ENCODE measurements at places on chromosomes 7 and 10.

GRCh38 chr10:64097391-64098122 is 576.4 kb downstream of the REEP3 start:
- no peak for DNase-seq

DNA sequence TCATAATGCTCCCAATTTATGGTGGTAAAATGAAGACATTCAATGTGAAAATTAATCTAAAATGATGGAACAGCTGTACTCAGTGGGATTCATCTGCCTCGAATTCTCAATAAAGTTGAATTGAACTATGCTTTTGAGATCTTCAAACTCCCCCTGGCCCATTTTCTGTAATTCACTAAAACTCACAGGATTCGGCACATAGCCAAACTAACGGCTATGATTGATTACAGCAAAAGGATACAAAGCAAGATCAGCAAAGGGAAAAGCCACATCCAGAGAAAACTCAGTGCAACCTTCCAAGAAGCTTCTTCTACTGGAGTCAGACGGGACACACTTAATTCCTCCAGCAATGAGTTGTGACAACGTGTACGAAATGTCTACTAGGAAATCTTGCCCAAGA is 307.5 kb downstream of the CNTNAP2 start:
- no peak for DNase-seq

- no peak for DNase-seq
These were observed 92.2 kb downstream of the PLCE1 start for GRCh38 chr10:94085766-94086437.

- DNase-seq, result no peak
These were observed 3.1 kb downstream of the PWWP2B start for GRCh38 chr10:132400041-132400546.

GRCh38 chr7:360454-361100 is 70.6 kb downstream of the FOXL3 start:
- DNase-seq, result no peak

- peak; percentile 41 for DNase-seq
These were observed 25.9 kb downstream of the DGKI start for GRCh38 chr7:137820677-137821420.

DNA sequence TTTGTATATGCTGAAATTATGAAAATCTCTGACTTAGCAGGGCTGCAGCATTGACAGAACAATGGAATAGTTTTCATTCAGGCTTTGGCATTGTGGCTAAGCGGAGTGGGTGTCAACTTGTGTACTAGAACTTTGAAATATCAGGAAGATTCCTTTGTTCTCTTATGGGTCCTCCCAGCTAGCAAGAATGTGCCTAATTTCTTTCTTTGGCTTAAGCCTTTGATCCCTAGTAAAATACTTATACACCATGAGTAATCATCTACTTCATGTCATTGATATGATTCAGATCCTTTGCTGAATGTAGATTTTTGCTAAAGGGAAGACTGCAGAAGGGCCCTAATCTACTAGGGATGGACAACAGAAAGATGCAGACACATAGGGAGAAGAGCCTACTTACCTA is 6.2 kb downstream of the AVL9 start:
- no peak for DNase-seq

GRCh38 chr7:80298201-80298600 is 163.6 kb downstream of the GNAI1 start:
- no peak for DNase-seq

GRCh38 chr10:72318418-72319262 is 36.1 kb downstream of the DNAJB12 start:
- DNase-seq, result no peak

DNA sequence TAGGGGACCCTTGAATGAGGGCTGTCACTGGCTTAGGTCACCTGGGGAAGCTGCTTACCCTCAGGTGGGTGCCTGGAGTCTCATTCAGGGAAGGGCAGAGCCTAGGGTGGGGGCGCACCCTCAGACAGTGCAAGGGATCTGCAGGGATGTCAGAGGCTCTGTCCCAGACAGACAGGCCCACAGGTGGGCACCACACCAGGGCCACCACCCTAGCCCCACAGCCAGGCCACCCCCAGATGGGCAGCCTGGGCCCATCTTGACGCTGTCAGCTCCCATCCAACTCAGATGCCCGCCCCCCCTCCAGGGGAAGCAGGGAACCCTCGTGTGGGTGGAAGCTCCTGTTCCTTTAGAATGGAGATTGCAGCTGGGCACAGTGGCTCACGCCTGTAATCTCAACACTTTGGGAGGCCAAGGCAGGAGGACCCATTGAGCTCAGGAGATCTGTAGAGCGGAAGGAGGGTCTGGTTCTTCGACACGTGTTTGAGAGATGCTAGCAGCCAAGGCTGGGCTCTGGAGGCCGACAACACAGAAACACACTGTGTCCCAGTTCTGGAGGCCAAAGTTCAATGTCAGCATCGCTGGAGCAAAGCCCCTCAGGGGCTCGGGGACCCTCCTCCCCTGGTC is 58.5 kb upstream of the DNAJB6 start:
- peak; percentile 38 for DNase-seq

DNA sequence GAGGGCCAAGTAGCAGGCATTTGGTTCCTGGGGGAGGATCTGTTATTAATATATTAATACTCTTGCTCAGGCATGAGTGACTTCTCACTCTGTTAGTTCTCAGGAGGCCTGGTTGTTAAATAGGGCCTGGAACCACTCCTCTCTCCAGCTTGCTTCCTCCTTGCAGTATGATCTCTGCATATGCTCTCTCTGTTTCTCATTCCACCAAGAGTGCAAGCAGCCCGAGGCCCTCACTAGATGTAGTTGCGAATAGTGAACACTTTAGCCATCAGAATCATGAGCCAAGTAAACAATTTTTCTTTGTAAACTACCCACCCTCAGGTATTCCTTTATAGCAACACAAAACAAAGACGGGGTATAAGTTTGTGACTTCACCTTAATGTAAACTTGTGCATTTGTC is 784.3 kb downstream of the DNAJB9 start:
- DNase-seq, result no peak

- no peak for DNase-seq
These were observed 41.8 kb upstream of the CC2D2B start for GRCh38 chr10:95865814-95866466.

- no peak for DNase-seq
These were observed 15.3 kb upstream of the MAPK8 start for GRCh38 chr10:48291190-48291589.

DNA sequence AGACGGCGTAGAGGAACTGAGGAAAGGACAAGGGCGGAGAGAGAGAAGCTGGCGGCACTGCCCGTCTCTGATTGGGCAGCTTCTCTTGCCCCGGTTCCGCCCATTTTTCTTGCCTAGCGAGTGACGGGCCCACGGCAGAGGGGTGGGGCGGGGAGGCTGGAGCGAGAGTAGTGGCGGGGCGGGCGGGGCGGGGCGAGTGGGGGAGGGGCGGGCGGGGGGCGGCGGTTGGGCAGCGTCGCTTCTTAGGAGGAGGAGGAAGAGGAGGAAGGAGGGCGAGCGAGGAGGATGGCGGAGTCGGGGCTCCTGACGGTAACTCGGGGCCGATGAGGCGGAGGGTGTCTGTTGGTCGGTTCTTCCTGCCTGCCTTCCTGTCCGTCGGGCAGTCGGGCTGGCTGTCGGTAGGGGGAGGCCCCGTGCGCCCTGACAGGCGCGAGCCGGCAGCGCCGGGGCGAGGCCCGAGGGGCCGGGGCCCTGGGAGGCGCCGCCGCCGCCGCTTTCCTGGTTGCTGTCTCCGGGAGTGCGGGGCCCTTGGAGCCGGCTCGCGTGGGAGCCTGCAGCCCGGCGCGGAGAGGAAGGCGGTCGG is at the start of gene SHOC2:
Gene SHOC2, plus strand, starts transcription at position 256 of the 583 bp plus-strand sequence. CDS start 44,755 bp downstream, outside the sequence.
- DNase-seq, result no peak

DNA sequence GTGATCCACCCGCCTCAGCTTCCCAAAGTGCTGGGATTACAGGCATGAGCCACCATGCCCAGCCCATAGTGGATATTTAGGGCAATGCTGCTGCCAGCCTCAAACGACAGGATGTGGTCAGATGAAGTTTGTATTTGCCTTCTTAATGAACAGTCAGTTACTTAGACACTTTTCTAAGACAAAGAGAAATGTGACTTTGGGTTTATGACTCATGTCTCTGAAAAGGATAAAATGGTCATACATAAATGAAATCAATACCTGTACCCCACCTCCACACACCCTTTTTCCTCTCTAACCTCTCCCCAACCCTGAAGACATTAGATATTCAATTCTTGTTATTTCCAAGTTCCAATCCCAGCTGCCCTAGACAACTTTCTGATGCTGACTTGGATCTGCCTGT is 109.3 kb upstream of the INSIG1 start:
- DNase-seq, result no peak

DNA sequence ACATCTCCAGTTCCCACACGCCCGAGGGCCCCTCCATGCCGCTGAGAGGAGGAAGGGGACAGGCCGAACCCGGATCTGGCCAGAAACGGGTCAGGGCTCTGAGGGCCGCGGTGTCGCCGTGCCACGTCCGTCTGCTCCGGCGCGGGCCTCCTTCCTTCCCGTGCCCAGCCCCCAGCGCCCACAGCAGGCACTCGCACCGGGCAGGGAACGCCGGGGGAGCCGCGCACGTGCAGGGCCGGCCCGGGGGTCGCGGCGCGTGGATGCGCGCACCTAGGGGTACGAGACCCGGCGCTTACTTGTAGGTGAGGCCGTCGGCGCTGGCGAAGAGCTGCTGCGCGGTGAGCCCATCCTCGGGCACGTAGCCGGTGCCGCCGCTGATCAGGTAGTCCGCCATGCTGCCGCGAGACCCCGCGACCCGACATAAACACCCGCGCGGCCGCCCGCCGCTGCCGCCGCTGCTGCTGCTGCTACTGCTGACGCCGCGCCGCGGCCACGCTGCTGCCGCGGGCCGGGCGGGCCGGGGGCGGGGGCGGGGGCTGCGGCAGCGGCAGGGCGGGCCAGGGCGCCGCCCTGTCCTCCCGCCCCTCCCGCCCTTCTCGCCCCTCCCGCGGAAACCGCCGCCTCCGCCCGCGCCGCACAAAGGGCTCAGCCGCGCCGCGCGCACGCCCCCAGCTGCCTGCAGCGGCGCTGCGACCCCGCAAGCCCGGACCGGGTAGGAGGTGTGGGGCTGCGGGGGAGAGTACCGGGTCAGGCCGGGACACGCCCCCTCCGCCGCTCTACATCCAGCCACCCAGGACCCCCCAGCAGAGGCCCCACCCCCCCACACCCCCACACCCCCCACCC is 4.1 kb downstream of the IMPDH1 start:
- DNase-seq, result peak; percentile 93

GRCh38 chr10:73950155-73950948 is 39.4 kb downstream of the PLAU start:
- DNase-seq, result no peak

GRCh38 chr7:39700165-39700564 is 76.8 kb downstream of the RALA start:
- no peak for DNase-seq

DNA sequence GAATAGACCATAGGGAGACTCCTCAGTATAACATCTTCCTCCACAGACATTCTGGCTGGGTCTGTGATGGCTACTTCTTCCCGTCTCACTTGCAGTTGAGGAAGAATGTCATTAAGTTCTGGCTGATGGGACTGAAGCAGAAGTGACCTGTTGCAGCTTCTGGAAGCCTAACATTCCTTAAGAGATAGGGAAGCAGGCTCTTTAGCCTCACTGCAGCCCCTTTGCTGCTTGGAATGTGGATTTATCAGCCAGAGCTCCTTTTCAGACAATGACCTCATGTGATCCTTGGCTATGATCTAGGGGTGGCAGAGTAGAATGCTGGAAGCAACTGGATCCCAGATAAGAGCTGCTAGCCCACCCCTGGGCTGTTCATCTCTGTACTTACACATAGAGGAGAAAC is 142.5 kb downstream of the RNF216 start:
- no peak for DNase-seq

DNA sequence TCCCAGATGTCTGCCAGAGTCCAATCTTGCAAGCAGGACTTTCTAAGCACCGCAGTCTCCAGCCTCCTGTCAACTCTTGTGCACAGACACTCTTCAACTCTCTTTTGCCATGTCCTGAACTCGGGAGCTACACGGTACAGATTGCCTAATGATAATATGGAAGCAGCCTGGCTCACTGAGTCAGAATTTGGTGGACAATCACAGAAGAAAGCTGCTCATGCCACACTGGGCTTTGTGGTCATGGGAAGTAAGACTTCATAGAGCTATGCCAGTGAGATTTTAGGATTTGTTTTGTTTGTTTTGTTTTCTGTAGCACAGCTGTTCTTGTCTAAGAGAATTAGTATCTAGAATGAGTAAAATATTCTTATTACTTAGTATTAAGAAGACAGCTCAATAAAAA is 144.1 kb upstream of the PRSS58 start:
- no peak for DNase-seq

- DNase-seq, result no peak
These were observed 3.8 kb downstream of the SPRN start for GRCh38 chr10:133420579-133420978.
